ENCODE measurements at places on chromosomes 13 and 19.

GRCh38 chr19:17765069-17765618 lies 13.9 kb downstream of the FCHO1 start:
- peaks cover 4% of the 10 kb centered on the region for H3K36me3 ChIP-seq
- H3K27me3 ChIP-seq: no peaks in the 10 kb centered on the region
- H3K27ac ChIP-seq: peak overlapping the region; percentile 39
- no peak overlapping the region for H3K4me3 ChIP-seq

GRCh38 chr19:38395381-38396114 lies 7.1 kb downstream of the SPRED3 start:
- no peaks in the 10 kb centered on the region for H3K36me3 ChIP-seq
- DNase-seq: no peak
- peak overlapping the region; percentile 86 for H3K4me3 ChIP-seq

- peaks cover 6% of the 10 kb centered on the region for H3K36me3 ChIP-seq
- H3K27me3 ChIP-seq: no peaks in the 10 kb centered on the region
- DNase-seq: no peak
- H3K4me3 ChIP-seq: no peak overlapping the region
- H3K27ac ChIP-seq: peak overlapping the region; percentile 34
Measured at GRCh38 chr13:110677731-110678545, 28.0 kb downstream of the CARS2 start.

GRCh38 chr19:4649392-4650047 lies 10.2 kb downstream of the TNFAIP8L1 start:
- peaks cover 7% of the 10 kb centered on the region for H3K4me1 ChIP-seq
- H3K36me3 ChIP-seq: no peaks in the 10 kb centered on the region
- peak overlapping the region; percentile 49 for H3K27ac ChIP-seq
- H3K4me3 ChIP-seq: no peak overlapping the region
- DNase-seq: no peak

DNA sequence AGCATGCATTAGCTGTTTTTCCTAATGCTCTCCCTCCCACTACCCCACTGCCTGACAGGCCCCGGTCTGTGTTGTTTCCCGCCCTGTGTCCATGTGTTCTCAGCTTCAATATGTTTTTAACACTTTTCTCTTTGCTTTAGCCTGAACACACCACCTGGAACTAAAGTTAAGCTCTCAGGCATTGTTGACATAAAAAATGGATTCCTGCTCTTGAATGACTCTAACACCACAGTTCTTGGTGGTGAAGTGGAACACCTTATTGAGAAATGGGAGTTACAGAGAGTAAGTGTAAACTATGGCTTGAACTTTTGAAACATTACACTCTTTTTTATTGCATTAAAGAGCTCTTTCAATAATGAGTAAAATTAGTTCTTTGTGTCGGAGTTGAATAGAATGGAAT lies 70.1 kb downstream of the TDRD3 start:
- H3K36me3 ChIP-seq: peaks cover 12% of the 10 kb centered on the region
- peaks cover 8% of the 10 kb centered on the region for H3K4me1 ChIP-seq
- DNase-seq: no peak
- H3K27me3 ChIP-seq: no peaks in the 10 kb centered on the region
- peak overlapping the region; percentile 34 for H3K27ac ChIP-seq
- no peak overlapping the region for H3K4me3 ChIP-seq

GRCh38 chr13:36673838-36674326 lies at the start of gene SERTM1:
Gene SERTM1 (plus strand): TSS chr13:36674020. CDS start chr13:36695079, 21,059 bp downstream.
- no peak within 1 kb of the TSS for H3K4me3 ChIP-seq
- peaks cover 2% of the 10 kb centered on the region for H3K4me1 ChIP-seq
- H3K27me3 ChIP-seq: peaks cover 37% of the 10 kb centered on the region
- DNase-seq: no peak

GRCh38 chr13:21481359-21481758 lies 22.3 kb upstream of the ZDHHC20 start:
- H3K27ac ChIP-seq: no peak overlapping the region
- DNase-seq: no peak

DNA sequence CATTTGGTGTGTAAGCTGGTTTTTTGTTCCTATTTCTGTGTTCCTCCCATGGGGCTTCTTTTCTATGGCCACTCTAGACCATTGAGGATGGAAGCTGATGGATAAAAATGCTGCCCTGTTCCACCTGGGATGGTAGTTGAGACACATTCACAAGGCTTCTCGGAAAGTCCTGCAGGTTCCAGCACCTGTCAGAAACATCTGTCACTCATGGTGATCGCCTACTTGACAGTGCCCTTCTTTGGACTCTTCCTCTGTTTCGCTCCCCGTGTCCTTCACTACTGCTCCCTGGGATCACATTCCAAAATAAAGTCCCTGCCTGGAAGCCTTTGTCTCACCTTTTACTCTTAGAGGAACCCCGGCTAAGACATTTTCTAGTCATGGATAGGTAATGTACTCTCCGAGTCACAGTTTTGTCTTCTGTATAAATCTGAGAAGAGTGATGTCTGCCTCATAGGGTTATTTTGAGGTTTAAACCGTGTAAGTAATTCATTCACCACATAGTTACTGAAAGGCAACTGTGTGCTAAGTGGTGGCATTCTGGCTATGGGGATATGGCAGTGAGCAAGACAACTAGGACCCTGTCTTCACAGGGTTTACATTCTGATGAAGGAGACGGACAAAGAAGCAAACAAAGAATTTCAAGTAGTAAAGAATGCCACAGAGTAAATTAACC lies 21.0 kb downstream of the UBAC2 start:
- H3K27ac ChIP-seq: peak overlapping the region; percentile 99
- no peaks in the 10 kb centered on the region for H3K27me3 ChIP-seq
- H3K36me3 ChIP-seq: peaks cover 10% of the 10 kb centered on the region
- DNase-seq: no peak
- H3K4me3 ChIP-seq: peak overlapping the region; percentile 15

- DNase-seq: no peak
- no peaks in the 10 kb centered on the region for H3K27me3 ChIP-seq
Measured at GRCh38 chr19:2081873-2082810, 14.0 kb downstream of the MOB3A start.

DNA sequence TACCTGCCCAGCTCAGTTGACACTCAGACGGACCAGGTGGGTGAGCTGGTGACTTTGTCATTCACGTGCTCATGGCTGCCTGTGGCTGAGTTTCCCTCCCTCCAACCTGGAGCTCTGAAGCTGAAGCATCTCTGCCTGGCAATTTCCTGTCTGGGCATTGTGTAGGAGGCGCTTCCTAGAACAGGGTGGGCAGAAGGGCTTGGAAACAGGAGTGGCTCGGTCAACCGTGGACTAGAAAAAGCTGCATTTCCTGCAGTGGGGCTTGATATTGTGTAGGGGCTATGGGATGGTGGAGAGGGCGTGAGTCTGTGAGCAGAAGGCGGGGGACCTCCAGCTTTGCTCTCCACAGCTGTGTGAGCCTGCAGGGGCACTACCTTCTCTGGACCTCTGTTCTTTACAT lies 278.3 kb downstream of the TEX29 start:
- H3K36me3 ChIP-seq: peaks cover 2% of the 10 kb centered on the region
- no peaks in the 10 kb centered on the region for H3K4me1 ChIP-seq
- H3K4me3 ChIP-seq: no peak overlapping the region
- H3K27ac ChIP-seq: no peak overlapping the region

- DNase-seq: no peak
- no peaks in the 10 kb centered on the region for H3K36me3 ChIP-seq
- peaks cover 3% of the 10 kb centered on the region for H3K27me3 ChIP-seq
- H3K4me1 ChIP-seq: no peaks in the 10 kb centered on the region
- H3K4me3 ChIP-seq: no peak overlapping the region
Measured at GRCh38 chr19:29089315-29089870, 123.6 kb downstream of the UQCRFS1 start.

- no peak overlapping the region for H3K27ac ChIP-seq
- no peak for DNase-seq
- H3K4me1 ChIP-seq: peaks cover 3% of the 10 kb centered on the region
- H3K27me3 ChIP-seq: no peaks in the 10 kb centered on the region
Measured at GRCh38 chr13:45658586-45659235, 43.2 kb upstream of the ERICH6B start.

DNA sequence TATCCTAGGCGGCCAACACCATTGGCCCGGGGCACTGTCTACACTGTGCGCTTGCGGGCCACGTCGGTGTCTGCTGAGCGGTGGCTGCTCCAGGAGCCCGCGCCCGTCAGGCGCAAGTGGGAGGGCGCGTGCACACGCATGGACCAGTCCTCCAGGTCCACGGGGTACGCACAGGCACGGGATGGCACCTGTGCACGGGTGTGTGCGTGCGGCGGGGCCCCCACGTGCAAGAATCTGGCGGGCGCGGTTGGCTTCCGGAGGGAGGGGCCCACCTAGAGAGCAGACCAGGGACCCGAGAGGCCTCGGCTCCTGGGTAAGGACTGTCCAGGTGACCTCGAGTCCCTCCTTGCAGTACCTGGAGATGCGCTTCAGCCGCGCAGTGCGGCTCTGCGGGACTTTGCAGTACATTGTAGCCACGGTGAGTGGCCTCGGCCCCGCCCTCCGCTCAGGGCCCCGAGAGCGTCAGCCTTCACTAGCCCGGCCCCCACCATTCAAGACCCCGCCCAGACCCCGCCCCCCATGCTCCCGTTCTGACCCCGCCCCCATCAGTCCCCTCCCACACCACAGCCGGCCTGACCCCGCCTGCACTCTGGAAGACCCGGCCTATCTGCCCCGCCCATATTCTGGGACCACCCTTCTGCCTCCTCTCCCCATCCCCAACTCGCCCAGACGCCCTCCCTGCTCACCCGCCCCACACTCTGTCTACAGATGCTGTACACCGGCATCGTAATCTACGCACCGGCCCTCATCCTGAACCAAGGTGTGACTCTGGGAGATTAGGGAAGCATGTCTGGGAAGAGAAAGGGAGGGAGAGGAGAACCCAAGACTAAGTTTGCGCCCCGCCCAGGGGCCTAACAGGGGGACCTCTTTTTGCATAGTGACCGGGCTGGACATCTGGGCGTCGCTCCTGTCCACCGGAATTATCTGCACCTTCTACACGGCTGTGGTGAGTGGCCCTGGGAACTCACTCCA lies 2.3 kb downstream of the SLC5A5 start:
- H3K27me3 ChIP-seq: no peaks in the 10 kb centered on the region
- peak; percentile 57 for DNase-seq
- peak overlapping the region; percentile 92 for H3K4me3 ChIP-seq
- H3K4me1 ChIP-seq: peaks cover 5% of the 10 kb centered on the region

GRCh38 chr13:114161644-114162532 lies 17.2 kb upstream of the CFAP97D2 start:
- H3K4me1 ChIP-seq: peaks cover 56% of the 10 kb centered on the region
- no peak for DNase-seq
- peak overlapping the region; percentile 89 for H3K4me3 ChIP-seq
- no peaks in the 10 kb centered on the region for H3K27me3 ChIP-seq

DNA sequence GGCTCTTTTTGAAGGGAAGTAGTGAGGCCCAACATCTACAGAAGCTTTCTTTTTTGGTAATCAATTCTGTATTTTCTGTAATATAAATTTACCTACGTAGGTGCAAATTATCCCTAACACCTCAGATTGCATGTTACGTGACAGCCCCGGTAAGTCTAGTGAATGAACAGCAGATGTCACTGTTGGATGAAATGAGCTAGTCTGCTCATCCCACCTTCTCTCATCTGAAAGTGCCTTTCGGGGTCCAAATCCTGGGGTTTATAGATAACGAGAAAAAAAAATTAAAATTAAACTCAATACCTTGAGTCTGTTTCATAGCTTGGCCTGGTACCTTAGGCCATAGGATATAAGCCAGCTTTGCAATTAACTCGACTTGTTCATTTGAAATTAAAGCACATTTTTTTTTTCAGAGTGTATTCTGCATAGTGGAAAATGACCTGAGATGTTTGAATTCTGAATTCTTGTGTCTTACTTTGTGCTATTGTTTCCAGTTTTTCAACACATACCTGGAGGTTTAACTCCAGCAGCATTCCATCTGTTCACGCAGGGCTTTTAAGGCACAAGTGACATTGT lies 548.2 kb downstream of the GPC5 start:
- no peak overlapping the region for H3K27ac ChIP-seq
- H3K27me3 ChIP-seq: no peaks in the 10 kb centered on the region
- H3K4me3 ChIP-seq: no peak overlapping the region
- no peak for DNase-seq
- no peaks in the 10 kb centered on the region for H3K36me3 ChIP-seq
- no peaks in the 10 kb centered on the region for H3K4me1 ChIP-seq

GRCh38 chr13:112697756-112698655 lies 8.2 kb downstream of the ATP11A start:
- H3K27me3 ChIP-seq: no peaks in the 10 kb centered on the region
- peaks cover 2% of the 10 kb centered on the region for H3K36me3 ChIP-seq
- peaks cover 19% of the 10 kb centered on the region for H3K4me1 ChIP-seq
- H3K4me3 ChIP-seq: no peak overlapping the region
- peak overlapping the region; percentile 80 for H3K27ac ChIP-seq

GRCh38 chr19:2329501-2329916 lies 1.0 kb downstream of the SPPL2B start:
- H3K27ac ChIP-seq: peak overlapping the region; percentile 97
- DNase-seq: no peak
- peak overlapping the region; percentile 100 for H3K4me3 ChIP-seq
- H3K27me3 ChIP-seq: no peaks in the 10 kb centered on the region
- peaks cover 4% of the 10 kb centered on the region for H3K36me3 ChIP-seq
- H3K4me1 ChIP-seq: peaks cover 34% of the 10 kb centered on the region

GRCh38 chr19:6481541-6482342 lies at the start of gene DENND1C:
Gene DENND1C (minus strand): TSS chr19:6481787. CDS start chr19:6481695, 92 bp downstream.
- peaks cover 29% of the 10 kb centered on the region for H3K4me1 ChIP-seq
- H3K4me3 ChIP-seq: peak within 1 kb of the TSS; percentile 99
- H3K27me3 ChIP-seq: no peaks in the 10 kb centered on the region
- DNase-seq: peak; percentile 37

- H3K27me3 ChIP-seq: no peaks in the 10 kb centered on the region
- H3K27ac ChIP-seq: peak overlapping the region; percentile 94
- H3K4me3 ChIP-seq: peak overlapping the region; percentile 92
- peaks cover 23% of the 10 kb centered on the region for H3K4me1 ChIP-seq
Measured at GRCh38 chr13:114313061-114313860, 1.0 kb upstream of the CHAMP1 start.

Data from T-helper 17 cell (primary cell).